CD4-positive, alpha-beta T cell (primary cell): ENCODE measurements at places on chromosomes 1 and 21.
A peak's percentile ranks its signal among the peaks of the same experiment; 100 is the strongest.

GRCh38 chr1:55716610-55717009 lies 501.4 kb upstream of the USP24 start:
- no peak for DNase-seq

DNA sequence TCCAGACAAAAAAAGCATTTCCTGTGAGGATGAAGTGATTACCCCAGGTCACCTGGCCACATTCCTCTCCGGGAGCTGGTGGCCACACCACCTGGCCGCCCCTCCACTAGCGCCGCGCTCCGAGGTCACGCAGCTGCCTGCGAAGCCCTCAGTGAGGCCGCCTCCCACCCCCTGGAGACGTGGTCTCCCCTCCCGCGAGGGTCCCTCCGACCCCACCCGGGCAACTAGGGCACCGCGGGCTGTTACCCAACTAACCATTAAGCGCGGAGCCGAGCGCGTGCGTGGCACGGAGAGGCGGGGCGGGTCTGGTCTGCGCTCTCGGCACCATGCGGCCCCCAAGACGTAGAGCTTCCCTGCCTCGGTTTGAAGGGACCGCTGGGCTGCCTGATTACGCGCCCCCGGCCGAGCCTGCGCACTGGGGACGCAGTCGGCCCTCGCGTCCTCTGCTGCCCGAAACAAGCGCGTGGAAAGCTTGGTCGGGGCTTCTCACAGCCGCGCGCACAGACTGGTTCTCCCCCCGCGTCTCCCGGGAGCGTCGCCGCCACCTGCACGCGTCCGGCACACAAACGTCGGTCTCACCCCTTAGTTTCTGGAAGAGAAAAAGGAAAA lies 106.5 kb downstream of the SLC16A1 start:
- DNase-seq = no peak

DNA sequence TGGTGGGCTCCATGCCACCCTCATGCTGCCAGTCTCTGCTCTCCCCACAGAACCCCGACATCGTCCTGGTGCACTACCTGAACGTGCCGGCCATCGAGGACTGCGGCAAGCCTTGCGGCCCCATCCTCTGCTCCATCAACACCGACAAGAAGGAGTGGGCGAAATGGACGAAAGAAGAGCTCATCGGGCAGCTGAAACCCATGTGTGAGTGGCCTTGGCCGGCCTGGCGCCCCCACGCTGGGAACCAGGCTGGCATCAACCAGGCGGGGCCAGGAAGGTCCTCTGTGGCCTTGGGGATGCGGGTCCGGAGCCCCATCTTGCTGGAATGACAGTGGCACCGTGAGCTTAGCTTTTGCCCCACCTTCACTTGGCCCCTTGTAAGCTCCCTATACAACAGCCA lies 130.7 kb upstream of the VAMP3 start:
- no peak for DNase-seq

DNA sequence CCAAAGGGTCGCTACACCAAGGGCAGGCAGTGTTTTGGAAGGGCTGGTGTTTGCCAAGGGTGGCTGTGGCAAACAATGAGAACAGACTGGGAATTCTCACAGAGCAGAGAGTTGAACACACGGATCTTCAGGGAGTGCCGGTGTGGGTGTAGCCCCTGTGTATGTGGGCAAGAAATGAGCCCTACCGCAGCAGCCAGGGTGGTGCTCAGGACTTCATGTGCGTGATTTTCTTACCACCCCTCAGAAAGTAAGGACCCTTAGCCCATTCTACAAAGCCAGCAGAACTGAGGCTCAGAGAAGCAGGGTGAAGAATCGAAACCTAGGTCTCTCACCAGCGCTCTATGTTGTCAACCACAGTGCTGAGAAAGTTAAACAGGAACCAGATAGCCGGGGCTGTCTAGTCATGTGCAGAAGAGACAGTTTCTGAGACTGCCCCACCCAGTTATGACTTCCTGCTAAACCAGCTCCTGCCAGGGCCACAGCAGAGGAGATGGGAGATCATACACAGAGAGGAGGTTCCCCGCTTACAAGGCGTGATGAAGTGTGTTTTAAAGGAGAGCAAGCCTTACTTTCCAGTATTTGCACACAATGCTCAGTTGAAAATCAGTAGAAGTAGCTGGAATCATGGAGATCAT lies 21.9 kb upstream of the MORC3 start:
- peak; percentile 90 for DNase-seq

DNA sequence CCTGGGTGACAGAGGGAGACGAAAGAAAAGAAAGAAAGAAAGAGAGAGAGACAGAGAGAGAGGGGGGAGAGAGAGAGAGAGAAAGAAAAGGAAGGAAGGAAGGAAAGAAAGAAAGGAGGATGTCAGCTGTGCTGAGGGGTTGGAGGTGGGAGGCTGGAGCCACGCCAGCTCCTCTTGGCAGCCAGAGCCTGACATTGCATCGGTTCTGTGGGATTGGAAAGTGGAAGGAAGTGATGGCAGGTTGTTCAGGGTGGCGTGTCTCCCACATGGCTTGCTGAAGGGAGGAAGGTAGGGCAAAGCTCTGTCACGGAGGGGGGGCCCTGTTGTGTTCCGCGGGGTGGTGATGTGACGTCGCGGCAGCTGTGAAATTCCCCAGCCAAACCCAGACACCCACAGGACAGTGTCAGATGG lies 30.7 kb downstream of the EIF2D start:
- DNase-seq = no peak

DNA sequence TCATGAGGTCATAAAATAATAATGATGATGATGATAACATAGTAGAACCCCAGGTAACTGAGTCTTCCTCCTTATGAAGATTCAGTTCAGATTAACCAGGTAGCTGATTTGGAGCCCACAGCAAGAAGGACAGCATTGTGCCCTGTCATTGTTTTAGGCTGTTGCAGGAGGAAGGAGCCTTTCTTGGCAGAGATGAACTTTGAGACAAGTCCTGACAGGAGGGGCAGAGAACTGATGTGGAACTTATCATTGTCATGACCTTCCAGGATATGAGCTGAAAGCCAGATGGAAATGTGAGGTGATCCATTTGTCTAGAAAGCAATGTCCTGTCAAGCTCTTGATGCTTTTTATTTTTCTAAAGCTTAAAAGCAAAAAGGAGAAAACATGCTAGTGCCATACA lies 132.6 kb upstream of the COA6 start:
- no peak for DNase-seq
